ENCODE measurements at places on chromosomes 6 and 20.

DNA sequence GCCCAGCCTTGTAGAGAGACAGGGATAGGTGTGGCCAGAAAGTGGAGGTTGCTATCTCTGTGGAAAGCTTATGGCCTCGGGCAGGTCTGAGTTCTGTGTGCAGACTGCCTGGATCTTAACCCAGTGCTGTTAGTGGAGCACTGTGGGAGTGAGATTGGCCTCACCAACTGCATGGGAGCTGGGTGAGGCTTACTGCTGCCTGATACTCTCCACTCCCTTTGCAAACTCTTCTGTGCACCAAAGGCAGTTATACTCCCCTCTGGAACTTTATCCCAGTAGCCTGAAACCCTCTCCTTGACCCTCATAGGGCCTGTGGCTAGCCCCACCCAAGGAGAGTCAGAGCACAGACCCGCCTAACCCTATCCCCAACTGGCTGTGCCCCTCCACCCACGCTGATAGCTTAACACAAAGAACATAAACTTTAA, 41.4 kb upstream of the PKIB start:
- DNase-seq, result no peak

- no peak for DNase-seq
These were observed 162.1 kb upstream of the TBX18 start for GRCh38 chr6:84926189-84927155.

GRCh38 chr6:15378866-15379265, 133.0 kb downstream of the JARID2 start:
- DNase-seq, result no peak

- no peak for DNase-seq
These were observed 65.0 kb downstream of the HDDC2 start for GRCh38 chr6:125236536-125237327.

DNA sequence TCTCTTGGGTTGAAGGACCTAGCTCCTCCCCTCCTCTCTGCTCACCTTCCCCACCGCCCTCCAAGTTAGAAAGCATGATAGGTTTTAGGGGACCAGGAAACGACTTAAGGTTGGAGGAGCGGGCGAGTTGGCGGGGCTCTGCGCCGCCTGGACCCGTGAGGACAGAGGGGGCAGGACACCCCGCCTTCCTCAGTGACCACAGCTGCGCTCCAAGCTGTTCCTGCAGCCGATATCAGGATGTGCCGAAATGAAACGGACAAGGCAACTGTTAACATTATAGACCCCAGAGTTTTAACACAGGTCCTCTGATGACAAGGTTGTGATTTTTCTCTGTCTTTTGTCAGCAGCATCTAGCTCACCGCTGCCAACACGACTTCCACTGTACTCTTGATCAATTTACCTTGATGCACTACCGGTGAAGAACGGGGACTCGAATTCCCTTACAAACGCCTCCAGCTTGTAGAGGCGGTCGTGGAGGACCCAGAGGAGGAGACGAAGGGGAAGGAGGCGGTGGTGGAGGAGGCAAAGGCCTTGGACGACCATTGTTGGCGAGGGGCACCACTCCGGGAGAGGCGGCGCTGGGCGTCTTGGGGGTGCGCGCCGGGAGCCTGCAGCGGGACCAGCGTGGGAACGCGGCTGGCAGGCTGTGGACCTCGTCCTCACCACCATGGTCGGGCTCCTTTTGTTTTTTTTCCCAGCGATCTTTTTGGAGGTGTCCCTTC, at the start of gene GRM1:
GRM1 (plus strand) TSS at position 212 of the 722 bp plus-strand sequence; CDS start at position 668, 456 bp downstream.
- no peak for DNase-seq

- DNase-seq, result no peak
These were observed 164.1 kb downstream of the TBXT start for GRCh38 chr6:166003569-166003968.

DNA sequence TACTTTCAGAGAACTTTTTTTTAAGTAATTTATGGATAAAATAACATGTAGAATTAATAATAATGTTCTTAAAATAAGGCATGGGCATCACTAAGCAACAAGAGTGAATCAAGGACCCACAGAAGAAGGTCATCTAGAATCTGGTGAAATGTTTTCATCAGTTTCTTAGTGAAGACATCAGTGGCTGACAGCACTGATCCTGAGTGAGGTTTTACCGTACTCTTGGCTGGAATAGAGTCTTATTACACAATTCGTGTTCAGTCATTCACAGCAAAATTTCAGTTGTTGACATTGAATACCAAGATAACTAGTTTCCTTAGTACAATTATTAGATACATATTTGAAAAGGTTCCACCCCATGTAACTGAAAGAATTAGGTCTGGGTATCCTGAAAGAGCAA, 140.4 kb downstream of the C6orf58 start:
- DNase-seq, result no peak

- no peak for DNase-seq
These were observed 7.1 kb downstream of the MAP3K5 start for GRCh38 chr6:136784910-136785746.

GRCh38 chr20:41245086-41245707, 72.3 kb downstream of the ZHX3 start:
- peak; percentile 8 for DNase-seq

DNA sequence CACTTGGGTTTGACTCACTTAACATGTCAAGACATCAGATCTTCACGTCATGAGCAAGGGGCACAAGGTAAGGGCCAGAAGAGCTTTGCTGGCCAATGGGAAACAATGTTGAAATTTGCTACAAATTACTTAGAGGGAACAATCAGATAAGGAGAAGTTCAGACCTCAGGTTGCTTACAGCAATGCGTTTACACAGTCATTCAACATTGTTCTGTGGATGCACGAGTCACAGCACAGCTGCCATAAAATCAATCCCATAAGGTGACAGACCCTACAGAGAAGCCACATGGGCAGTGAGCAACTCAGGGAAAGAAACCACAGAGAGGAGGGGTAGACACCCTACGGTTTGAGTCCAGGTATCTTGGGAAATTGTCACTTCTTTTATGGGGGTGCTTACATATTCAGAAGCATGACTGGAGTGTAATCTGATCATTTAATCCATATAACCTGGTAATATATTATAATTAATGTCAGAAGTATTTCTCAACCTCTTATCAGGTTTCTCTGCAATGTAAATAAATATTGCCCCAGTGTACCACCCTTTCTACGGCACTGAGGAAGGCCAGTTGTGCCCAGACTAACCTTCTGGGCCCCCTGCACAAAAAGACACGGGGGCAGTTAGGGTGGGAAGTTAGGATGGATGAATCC, 2.3 kb upstream of the SLC22A2 start:
- no peak for DNase-seq

- no peak for DNase-seq
These were observed 179.8 kb downstream of the FOXA2 start for GRCh38 chr20:22404419-22405170.

DNA sequence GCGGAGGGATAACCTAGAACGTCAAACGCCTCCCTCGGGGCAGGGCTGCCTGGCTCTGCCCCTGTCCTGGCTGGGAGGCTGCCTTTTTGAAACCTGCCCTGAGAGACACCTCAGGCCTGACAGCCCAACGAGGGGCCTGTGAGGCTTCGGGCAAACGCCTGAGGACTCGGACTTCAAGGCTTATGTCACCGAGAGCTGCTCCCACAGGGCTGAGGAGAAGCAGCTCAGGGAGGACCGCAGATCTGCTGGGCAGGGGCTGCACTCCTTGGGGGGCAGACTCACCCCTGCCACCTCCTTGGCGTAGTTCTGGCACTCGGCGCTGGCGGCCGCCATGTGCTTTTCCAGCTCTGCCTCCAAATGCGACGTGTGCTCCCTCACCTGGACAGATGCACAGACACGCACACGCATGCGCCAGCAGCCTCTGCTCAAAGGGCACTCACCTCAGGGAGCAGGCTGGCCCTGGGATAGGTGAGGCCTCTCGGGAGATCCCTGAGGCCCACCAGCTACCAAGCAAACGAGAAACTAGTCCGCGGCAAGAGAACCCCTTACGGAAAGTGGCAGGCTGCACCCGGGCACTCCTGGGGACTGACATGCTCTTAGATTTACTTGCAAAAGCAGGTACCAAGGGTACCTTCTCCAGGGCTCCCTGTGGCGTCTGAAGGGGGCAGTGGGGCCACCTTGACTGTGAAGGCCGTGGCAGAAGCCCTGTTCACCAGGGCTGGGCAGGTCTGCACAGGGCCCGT, 49.6 kb downstream of the DSTN start:
- no peak for DNase-seq

DNA sequence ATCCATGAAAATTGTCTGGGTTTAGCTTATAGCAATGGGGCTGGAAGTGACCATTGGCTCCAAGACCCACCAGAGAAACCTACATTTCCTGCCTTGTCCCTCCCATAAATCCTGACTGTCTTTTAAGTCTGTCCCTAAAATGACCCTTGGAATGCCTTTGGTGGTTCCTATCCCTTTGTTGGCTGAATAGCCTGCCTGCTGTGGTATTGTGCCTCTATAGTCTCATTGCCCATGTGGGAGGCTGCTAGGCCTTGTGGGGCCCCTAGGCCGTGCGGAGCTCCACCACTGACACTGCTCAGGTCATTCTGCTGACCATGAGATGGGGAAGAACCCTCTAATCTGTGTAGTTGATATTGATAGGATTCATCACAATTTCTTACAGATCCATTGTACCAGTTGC, 43.3 kb downstream of the SCP2D1 start:
- DNase-seq, result no peak

DNA sequence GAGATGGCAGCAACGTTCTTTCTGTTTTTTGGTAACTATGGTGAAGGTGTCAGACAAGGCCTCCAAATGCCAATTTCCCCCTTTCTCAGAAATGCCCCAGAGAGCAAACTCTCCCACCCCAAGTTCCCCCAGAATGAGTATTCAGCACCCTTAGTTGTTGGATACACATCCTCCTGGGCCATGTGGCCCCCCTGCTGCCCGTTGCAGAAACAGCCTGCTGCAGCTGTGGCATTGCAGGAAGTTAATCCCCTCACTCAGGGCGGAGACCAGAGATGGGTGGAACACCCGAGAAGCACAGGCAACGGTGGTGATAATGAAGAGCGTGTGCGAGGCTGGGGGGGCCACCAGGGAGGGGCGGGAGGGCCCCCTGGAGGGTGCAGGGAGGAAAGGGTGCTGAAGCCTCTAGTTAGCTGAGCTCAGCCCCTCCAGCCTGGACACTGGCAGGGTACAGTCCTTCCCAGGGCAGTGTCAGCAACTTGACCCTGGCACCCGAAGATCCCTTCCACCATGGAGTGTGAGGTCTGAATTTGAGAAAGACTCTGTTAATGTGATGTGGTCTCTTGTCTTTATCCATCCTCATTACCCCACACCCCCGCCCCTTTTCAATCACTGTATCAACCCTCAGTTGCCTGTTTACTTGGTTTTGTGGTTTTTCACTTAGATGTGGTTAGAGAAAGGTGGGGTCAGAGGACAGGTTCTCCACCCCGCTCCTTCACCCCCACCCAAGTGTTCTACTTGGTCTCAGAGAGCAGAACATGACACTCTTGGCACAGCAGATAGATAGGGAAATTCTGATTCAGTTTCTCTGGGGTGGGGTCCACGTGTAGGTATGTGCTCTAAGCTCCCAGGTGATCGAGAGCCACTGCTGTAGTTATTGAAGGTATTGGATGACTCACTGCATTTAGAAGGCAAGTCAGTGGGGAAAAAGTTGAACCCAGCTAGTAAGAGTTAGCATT, 208.8 kb upstream of the SUPT3H start:
- no peak for DNase-seq

GRCh38 chr6:91796603-91797002, 1209.7 kb upstream of the MAP3K7 start:
- no peak for DNase-seq

GRCh38 chr6:143362192-143362558, 88.3 kb downstream of the ADAT2 start:
- no peak for DNase-seq

DNA sequence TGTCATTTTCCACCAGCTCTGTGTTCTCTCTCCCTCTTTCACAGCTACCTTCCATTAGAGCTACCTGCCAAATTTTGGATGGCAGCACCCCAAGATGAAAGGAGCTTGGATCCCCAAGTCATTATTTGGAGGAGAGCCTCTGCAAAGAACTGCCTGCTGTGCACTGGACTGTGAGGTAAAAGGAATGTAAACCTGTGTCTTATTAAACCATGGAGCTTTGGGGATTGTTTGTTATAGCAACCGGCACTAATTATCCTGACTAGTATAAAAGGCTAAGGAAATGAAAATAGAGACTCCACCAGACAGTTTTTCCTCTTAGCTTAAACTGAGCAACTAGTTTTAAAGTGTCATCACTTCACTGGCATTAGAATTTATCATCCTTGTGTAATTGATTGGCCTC, 191.6 kb upstream of the DTNBP1 start:
- no peak for DNase-seq

DNA sequence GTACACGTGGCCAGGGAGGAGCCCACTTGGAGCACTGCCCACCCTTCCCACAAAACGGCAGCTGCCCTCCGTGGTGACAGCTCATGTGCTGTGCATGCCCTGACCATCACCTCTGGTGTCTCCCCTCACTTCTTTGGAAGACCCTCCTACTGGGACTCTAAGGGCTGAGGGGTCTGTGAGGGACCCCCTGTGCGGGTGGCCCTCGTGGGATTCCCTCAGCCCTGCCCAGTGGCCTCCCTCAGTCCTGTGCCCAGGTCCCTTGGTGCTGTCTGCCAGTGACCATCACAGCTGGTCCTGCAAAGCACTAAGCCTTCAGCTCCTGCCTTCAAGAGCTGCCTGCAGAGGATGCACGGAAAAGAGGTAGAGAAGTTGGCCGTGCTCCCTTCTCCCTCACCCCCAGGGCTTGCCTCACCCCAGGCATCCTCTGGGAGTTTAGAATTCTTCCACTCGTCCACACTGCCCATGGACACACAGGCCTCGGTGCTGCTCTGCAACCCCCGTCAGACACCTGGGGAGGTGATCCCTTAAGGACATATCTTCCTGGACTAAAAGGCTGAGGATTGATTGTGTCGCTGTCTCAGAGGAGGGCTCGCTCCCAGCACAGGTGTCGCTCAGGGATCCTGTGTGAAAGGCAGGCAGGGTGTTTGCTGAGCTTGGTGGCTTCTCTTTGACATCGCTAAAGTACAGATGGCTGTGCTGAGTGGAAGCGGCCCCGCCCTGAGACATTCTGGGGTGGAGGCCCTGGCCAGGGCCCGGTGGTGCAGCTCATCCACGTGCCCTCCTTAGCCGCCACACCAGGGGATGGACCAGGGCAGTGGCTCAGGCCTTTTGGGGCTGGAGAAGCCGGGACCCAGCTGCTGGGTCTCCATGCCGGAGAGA, 119.5 kb upstream of the FRMD1 start:
- DNase-seq, result no peak

GRCh38 chr6:42166444-42167141, 6.6 kb upstream of the GUCA1A start:
- DNase-seq, result no peak

GRCh38 chr6:117818449-117818848, 88.6 kb upstream of the SLC35F1 start:
- DNase-seq, result no peak

- DNase-seq, result no peak
These were observed 268.3 kb upstream of the FAM83B start for GRCh38 chr6:54578261-54578660.

DNA sequence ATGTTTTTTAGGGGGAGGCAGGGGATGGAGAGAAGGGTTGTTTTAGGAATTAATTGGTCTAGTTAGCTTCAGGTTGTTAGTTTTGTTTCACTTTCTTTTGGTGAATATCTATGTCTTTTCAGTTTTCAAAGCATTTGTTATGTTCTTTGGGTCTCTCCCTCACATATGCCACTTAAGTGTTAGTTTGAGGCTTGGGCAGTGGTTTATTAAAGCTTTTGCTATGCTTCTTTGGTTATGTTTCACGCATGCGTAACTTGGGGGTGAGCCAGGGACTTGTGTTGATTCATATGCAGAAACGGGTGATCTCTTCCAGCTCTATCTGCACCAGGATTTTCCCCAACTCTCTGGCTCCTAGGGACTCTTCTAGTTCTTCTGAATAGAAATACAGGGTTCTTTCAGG, 11.4 kb upstream of the MMS22L start:
- DNase-seq, result no peak

GRCh38 chr6:162178666-162179065, 548.9 kb downstream of the PRKN start:
- DNase-seq, result no peak
